ENCODE measurements at places on chromosomes 5 and 9.

DNA sequence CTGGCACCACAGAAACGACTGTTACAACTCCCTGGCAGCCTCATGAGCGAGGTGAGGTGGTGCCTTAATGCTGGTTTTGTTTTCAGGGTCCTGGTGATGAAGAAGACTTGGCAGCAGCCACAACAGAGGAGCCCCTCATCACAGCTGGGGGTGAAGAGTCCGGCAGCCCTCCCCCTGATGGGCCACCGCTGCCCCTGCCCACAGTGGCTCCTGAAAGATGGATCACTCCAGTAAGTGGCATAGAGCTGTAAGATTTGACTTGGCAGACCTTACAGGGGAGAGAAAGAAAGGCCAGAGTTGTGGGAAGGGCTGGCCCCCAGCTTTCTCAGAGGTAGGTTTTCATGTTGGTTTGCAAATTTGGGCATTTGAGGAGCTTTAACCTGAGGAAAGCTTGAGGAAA, 72.2 kb downstream of the COL15A1 start:
- DNase-seq = no peak

DNA sequence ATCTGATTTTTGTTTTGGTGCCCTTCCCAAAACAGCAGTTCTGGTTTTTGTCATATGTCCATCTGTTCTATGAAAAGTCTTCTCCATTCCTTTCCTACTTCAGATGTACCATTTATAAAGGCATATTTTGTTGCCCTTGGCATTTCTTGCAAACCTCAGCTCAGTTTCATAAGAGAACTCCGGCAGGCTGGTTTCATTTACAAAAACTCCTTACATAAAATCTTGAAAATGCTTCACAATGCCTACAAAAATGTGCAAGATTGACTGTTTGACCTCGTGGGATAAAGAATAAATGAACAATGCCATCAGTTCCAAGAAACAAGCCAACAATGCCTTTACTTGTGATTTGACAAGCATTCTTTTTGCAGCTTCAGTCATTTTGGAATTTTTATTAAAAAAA, 39.1 kb upstream of the CTNNAL1 start:
- DNase-seq = no peak

DNA sequence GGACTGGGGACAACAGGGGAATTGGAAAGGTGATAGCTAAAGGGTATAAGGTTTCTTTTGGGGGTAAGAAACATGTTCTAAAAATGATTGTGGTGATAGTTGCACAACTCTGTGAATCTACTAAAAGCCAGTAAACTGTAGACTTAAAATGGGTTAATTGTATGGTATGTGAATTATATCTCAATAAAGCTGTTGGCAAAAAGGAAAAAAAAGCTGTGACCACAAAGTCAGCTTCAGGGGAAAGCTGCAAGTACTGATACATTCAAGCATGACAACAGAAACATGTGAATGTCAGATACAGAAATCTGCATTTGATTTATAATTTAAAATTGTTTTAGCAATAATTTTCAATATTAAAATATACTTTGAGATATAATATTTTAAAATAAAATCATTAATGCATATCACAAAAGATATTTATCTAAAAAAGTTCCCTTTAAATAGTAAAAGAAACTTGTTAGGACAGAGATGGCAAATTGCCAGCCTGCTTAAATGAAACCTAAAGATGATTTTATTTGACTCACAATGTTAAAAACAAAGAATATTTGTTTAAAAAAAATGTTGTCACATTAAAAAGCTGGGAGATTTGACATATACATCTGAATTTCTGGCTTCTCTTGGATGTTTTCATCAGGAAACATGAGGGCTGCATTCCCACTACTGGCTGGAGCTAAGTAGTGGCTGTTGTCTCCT, 66.0 kb downstream of the TBCA start:
- no peak for DNase-seq

GRCh38 chr9:20740304-20740703, 56.2 kb downstream of the FOCAD start:
- no peak for DNase-seq

- DNase-seq = no peak
These were observed 14.7 kb downstream of the DNAJC21 start for GRCh38 chr5:34944044-34944443.
